Brain pericyte (primary cell): ENCODE measurements at places on chromosomes 2 and 18.

- no peak for DNase-seq
Observed at GRCh38 chr2:134207589-134208209, 46.2 kb upstream of the MGAT5 start.

DNA sequence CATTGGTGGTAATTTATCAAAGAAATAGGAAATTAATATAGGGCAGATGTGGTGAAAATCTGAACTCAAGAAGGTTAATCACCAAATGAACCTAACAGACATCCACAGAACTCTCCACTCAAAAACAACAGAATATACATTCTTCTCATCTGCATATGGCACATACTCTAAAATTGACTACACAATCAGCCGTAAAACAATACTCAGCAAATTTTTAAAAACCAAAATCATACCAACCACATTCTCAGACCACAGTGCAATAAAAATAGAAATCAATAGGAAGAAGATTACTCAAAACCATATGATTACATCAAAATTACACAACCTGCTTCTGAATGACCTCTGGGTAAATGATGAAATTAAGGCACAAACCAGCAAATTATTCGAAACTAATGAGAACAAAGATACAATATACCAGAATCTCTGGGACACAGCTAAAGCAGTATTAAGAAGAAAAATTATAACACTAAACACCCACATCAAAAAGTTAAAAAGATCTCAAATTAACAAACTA, 31.0 kb downstream of the RBM43 start:
- DNase-seq: no peak

DNA sequence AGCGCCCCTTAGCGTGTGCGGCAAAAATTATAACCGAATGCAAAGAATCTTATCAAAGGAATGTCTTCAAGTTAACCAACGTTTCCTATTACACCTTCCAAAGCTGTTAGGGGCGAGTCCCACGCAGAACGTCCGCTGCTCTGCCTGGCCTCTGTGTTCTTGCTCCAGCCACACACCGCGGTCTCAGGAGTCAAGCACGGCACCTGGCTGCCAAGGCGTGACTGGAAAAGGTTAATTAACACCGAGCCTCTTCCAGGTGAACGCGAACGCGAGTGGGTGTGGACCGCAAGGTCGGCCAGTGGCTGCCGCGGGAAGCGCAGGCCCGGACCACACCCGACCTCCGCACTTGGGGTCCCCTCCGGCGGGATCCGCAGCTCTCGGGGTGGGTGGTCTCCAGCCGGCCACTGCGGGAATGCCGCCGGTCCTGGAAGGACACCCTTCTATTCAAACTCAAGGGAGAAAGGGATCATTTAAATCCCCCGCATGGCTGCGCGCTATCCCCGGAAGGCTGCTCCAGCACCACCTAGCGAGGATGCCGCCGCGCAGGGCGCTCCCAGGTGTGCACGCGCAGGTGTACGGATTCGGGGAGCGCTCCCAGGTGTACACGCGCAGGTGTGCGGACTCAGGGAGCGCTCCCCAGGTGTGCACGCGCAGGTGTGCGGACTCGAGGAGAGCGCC, 830 bp downstream of the CYB5A start:
- DNase-seq: no peak

DNA sequence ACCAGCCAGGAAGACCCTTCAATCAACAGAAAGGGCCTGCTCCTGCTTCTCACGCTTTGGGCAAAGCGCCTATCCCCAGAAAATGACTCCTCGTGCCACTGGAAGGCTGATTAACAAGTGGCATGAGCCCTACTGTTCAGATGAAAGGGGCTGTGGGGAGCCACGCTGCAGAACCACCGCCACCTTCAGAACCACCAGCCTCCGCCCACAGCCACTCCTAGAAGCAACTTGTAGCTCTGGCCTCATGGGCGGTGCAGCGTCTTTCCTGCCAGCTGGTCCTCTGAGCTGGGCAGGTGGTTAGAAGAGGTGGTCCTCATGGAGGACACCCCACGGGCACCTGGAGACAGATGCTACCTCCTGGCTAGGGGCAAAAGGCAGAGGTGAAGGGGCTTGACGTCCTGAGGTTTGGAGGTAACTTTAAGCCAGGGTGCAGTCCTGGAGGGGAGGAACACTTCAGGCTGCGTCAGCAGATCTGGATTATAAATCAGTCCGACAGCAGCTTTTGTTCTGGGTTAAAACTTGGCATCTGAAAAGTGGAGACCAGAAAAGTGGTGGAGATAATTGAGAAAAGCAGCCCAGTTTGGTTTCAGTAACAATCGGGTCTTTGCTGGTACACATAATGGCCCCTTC, 861 bp upstream of the SEMA4C start:
- no peak for DNase-seq

GRCh38 chr2:178084273-178084672, 11.7 kb upstream of the PDE11A start:
- DNase-seq: no peak

GRCh38 chr18:77896586-77897252, 647.1 kb downstream of the GALR1 start:
- DNase-seq: no peak
